ENCODE measurements at places on chromosomes 4 and X.

DNA sequence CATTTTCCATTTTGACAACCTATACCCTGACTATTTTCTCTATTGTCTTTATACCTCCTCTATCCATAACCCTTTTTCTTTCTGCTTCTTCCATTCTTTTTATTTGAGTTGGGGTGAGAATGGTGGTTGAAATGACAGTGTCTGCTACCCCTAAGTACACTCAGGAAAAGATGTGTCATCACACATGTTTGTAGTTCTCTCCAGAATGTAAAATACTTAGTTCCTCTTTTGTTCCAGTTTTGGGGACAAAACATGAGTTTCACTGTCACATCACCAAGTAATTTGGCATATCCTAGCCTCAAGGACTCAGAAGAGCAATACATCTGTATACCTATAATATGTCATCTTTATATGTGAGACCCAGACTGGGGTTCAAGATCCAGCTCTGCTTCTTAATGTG lies 90.3 kb downstream of the COMMD8 start:
- DNase-seq: no peak

- peak; percentile 21 for DNase-seq
These were observed 190.5 kb downstream of the RRAGB start for GRCh38 chrX:55907968-55908607.

GRCh38 chr4:99362768-99363167 lies 10.2 kb upstream of the ADH1C start:
- DNase-seq: no peak

GRCh38 chrX:76155786-76156185 lies 17.1 kb upstream of the PBDC1 start:
- no peak for DNase-seq

DNA sequence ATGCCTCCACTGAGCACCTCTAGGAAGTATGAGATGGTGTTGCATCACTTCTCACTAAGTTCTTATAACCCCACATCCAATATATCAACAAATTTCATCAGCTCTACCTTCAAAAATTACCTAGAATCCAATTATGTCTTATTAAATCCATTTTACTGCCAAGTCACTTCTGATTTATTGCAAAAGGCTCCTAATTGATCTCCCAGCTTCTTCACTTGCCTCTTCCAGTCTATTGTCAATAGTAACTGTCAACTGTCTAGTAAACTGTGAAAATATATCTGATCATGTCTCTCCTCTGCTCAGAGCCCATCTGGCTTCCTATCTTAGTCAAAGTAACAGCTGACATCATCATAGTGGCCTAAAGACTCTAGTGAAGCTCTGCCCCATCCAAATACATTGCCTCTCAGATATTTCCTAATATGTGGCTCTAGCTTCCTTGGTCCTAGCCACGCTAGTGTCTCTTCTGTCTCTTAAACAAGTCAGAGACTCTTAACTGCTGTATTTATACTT lies 414.5 kb upstream of the ATOH1 start:
- no peak for DNase-seq

- no peak for DNase-seq
These were observed 27.7 kb downstream of the NIPAL1 start for GRCh38 chr4:48044298-48044697.

GRCh38 chr4:184347251-184348239 lies 126.8 kb downstream of the IRF2 start:
- DNase-seq: no peak

- DNase-seq: no peak
These were observed 105.6 kb downstream of the CBLL2 start for GRCh38 chrX:22378296-22378695.

DNA sequence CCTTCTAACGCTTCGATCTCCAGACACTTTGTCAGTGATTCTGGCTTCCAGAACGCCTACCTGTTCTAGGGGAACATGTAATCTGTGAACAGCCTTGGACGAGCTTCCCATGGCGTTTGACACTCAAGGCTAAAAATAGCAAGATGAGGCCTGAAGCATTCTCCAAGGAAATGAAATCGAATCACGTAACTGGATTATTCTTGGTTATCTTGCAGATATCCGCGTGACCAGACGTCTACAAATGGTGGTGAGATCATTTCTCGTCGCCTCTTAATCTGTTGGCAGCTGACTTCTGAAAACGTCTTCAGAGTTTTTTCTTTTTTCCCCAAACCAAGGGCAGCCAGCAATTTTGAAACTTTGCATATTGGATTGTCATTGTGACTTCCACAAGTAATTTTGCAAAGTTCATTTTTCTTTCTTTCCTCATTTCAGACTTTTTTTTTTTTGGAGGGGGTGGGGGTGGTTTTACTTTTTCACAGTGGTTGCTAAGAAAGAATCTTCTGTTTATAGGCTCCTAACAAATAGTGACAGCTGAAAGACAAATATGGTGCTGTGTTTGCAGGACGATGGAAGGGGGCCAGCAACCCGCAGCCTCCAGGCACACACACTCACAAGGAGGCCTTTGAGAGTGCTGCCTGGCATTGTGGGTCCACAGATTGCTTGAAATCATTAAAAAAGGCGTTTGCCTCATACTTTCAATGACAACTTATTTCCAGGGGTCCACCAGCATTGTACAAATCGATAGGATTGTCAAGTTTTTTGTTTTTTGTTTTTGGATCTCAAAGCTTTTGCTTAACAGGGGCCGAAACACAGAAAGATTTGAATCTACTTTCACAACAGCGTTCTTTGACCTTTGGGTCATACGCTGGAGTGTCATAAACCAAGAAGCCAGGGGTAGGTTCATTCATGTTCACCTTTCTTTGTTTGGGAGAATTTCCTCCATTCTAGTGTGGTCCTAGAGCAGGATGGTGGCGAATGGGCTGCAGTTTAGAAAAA lies 32.4 kb upstream of the PDLIM3 start:
- no peak for DNase-seq

DNA sequence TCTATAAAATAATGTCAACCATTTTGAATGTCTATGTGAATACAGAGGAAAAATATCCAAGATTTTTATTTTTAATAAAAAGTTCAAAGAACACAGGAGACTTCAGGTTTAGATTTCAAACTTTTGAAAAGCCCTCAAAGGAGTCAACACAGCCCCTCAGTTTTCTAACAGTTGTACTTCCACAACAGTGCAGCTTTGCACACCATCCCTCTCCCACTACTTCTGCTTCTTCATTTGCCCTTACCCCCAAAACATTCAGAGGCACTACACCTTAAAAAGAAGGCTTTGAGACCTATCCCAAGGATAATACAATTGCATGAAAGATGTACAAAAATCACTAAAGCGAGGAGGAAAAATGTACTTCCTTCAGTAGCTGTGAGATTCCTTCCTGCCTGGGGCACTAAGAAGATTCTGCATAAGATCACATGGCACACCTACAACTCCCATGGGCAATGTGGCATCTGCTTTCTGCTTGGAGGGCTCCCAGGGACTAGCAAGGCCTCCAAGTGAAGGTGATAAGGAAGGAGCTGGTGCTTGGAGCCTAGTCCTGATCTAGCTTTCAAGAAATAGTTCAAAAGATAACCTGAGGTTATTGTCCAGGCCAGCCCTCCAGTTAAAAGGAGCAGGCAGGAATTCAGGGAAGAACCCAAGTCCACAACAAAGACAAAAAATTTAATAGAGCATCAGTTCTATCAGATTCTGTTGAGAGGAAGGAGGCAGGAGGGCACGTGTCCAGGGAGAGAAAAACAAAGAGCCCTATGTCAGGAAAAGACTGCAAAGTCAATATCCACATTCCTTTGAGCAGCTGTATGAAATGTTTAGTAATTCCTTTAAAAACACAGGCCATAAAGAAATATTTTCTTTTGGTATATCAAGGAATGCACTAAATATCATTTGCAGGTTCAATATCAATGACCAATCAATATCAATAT lies 19.1 kb downstream of the ARAP2 start:
- no peak for DNase-seq

DNA sequence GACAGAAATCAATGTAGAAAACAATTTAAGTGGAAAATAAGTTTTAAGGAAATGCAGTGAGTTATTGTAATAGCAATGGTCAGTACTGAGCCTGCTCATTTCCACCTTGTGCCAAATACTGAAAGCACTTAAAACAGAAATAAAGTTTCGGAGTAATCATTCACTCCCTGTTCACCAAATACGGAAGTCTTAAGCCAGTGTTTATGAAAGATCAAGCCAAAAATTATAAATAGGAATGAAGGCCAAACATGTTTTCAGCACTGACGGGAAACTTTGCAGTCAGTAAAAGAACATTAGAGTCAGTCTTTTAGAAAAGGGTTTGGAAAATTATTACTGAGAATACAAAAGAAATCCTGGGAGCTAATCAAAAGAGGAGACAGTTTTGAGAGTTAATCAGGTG lies 178.6 kb downstream of the DMD start:
- DNase-seq: no peak

DNA sequence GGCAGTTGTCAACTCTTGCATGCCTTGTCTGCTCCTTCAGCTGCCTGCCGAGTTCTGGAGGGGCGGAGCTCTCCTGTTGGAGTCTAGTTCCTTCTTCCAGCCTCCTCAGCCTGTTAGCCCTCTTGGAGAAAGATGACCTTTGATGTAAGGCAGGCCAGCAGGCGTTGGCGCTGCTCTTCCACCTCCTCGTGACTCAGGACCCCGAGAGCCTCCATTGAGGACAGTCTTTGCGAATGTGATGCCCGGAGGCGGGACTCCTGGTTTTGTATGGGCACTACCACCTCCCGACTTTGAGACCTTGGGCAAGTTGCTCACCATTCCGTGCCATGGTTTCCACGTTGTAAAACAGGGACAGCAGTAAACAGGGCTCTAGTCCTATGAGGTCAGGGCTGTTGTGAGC lies 108.3 kb downstream of the TENM3 start:
- no peak for DNase-seq

DNA sequence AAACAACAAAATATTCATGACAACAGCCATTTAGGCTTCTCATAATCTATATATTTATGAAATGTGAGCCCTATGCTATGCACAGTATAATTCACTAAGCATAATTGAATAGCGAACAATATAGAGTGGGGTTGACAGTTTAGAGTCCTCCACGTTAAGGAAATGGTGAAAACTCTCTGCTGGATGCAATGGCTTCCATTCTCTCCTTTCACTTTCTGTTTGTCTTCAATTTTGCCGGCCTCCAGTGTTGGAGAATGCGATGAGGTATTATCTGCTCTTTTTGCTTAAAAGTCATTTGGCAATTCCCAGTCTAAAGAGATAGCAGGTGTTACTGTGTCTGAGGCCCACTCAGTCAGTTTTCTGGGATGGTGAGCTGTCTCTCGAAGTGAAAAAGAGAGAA lies 52.1 kb downstream of the NPY5R start:
- DNase-seq: no peak

- DNase-seq: no peak
These were observed 607.8 kb downstream of the FSTL5 start for GRCh38 chr4:161555689-161556660.

GRCh38 chrX:150405006-150405405 lies 41.9 kb downstream of the MAMLD1 start:
- DNase-seq: no peak

DNA sequence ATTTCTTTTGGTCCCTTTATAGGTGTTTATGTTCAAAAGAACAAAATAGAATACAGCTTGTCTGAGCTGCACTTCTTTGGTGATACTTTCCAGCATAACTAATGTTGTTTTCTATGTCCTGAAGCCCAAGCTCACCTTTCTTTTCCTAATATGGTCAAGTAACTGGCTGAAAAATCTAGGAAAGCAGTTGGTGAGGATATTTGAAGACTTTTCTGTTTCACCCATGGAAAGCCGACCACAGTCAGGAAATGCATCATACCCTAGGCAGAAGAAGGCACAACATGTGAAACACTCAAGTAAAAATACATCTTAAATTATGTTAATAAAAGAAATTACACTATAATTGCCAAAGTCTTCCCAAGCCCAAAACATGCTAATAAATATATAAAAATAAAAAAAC lies 337.0 kb downstream of the PDGFC start:
- no peak for DNase-seq

GRCh38 chr4:113617195-113617594 lies 144.3 kb downstream of the CAMK2D start:
- no peak for DNase-seq

- no peak for DNase-seq
These were observed 4.8 kb downstream of the MND1 start for GRCh38 chr4:153349206-153349805.

GRCh38 chr4:95156452-95156765 lies 392.4 kb downstream of the UNC5C start:
- no peak for DNase-seq

DNA sequence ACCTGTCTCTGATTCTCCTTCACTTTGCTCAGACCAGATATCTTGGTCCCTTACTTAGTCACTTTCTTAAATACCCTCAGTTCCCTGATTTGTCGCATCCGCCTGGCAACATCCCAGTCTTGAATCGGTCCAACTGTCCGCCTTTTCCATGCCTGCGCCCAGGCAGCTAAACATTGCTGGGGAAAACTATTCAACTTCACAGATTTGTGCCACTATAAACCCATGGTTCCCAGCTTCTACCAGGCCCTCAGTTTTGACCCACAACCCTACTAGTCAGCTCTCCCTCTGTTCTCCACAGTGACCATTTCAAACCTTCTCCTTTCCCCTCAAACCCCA lies 451 bp upstream of the FGD1 start:
- DNase-seq: no peak

- DNase-seq: no peak
These were observed 76.6 kb downstream of the SH3KBP1 start for GRCh38 chrX:19810802-19811201.

DNA sequence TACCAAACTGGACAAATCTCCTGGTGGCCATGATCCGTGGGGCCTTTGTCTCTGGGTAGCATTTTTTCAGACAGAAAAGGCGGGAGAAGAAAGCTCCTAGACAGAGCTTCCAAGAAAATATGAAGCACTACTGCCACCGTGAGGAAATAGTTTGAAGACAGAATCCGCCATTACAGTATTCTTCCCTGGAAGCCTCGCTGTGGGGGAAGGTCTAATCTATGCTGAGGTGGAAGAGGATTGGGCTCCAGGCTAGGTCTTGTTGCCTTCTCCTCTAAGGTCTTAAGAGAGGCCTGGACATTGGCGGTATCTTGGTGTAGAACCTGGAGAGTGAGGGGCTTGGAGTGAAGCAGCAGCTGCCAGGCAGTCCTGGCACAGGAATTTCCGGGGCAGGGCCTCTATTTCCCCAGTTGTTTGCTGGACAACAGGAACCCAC lies 218.9 kb downstream of the OR13H1 start:
- DNase-seq: peak; percentile 39

- no peak for DNase-seq
These were observed 314.2 kb upstream of the IGFBP7 start for GRCh38 chr4:57424232-57424897.

DNA sequence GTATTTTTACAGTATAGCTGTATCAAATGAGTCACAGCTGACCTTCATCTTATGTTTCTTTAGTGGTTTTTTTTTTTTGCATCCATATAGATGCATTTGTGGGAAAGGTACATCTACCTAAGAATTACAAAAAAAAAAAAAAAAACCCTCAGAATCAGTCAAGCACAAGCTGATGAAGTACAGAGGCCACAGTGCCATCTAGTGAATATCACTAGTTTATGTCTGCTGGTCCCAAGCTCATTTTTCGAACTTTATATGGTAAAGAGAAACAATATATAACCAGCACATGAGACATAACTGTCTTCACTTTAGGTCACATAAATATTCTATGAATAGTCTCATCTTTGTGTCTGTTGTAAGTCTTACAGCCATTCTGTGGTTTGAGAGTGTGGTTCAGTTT lies 220.1 kb downstream of the DLG3 start:
- DNase-seq: no peak

- no peak for DNase-seq
These were observed 329.7 kb downstream of the UNC5C start for GRCh38 chr4:95219109-95219508.
